Activated CD4-positive, alpha-beta memory T cell treated with anti-CD3 and anti-CD28 coated beads for 36 hours (primary cell): ENCODE measurements at places on chromosomes 3 and 15.

GRCh38 chr3:123935830-123936229 lies 25.2 kb downstream of the CCDC14 start:
- no peak for DNase-seq

DNA sequence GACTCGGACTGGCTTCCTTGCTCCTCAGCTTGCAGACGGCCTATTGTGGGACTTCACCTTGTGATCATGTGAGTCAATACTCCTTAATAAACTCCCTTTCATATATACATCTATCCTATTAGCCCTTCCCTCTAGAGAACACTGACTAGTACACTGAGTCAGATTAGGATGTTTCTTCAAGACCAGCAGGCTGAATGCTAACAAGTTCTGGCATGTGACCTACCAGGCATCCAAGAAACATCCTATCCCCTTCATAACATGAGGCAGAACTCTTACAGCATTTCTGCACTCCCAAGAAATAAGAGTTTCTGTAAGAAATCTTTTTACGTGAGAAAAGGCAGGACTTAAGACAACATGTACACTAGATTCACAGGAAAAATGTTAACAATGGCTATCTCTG lies 9.3 kb downstream of the CFAP92 start:
- DNase-seq, result no peak

- no peak for DNase-seq
Measured at GRCh38 chr3:142915636-142916035, 26.8 kb upstream of the PCOLCE2 start.

GRCh38 chr3:183524476-183524875 lies 31.0 kb downstream of the KLHL6 start:
- no peak for DNase-seq

- DNase-seq, result no peak
Measured at GRCh38 chr15:49441356-49441755, 18.3 kb downstream of the FGF7 start.

DNA sequence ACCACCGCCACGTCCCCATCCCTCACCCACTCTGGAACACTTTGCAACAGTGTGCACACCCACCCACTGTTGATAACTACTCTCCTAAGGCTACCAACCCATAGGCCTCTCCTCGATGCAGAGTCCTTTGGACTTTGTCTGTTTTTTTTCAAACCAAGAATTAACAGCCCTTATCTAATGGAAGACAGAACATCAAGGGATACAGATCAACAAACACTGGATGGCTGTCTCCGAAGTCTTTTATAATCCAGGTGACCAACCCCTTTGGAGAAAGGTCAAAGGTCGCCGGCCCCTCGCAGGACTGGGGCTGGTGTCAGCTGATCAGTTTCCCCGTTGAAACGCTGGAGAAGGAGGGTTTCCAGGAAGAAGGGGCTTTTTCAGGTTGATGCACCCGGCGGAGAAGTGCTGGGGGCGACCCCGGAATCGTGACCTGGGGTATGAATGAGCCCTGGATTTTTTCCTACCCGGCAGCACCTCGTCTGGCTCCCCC lies 532 bp downstream of the B4GALT4 start:
- no peak for DNase-seq

DNA sequence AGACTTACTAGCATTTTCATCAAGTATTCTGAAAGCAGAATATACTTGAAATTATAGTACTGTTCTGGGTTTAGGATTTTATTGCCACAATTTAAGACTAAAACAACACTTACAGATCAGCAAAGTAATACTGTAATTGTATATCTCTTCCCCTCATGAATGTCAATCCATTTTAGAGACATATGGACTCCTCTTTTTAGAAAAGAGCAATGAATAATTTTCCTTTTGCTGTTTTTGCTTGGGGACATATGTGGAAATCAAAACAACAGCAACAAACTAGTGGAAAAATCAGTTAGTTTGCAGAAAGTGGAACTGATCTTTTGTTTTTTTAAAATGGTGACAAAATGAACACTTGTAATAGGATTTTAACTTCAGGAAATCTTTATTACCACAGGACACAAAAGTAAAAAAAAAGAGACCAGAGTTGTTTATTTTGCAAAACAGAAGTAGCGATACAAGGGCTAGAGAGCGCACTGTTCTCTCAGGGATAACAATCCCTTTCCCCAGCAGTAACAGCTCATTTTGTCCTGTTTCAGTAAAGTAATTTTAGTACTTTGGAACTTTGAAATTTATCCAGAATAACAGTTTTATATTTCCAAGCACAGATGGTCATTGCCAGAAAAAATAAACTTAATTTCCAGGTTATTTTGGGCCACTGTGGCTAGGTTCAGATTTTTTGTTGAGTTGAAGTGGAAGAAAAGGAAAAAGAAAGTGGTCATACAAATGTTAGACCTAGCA lies 17.1 kb downstream of the LEKR1 start:
- DNase-seq, result no peak

GRCh38 chr3:12727937-12728336 lies 31.1 kb downstream of the TMEM40 start:
- no peak for DNase-seq

DNA sequence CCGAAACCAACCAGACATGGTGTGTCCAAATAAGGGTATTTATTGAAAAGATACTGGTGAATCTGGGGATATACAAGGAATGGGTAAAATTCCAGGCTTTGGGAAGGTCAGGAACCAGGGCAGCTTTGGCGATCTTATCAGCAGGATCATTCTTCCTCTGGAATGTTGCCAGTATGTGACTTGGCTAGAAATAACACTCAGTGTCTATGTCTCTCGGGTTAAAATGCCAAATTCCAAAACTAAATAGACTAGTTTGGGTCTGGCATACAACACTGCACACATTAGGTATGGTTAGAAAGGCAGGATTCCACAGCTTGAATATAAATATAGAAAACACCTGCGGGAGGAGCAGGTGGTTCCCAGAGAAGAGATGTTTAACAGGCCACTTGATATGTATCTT lies 220.2 kb upstream of the CD96 start:
- DNase-seq, result no peak

- no peak for DNase-seq
Measured at GRCh38 chr3:167798443-167798842, 62.9 kb downstream of the SERPINI1 start.

- DNase-seq, result no peak
Measured at GRCh38 chr15:76791511-76791910, 113.6 kb downstream of the SCAPER start.

GRCh38 chr3:197487911-197488391 lies 67.8 kb downstream of the BDH1 start:
- DNase-seq, result no peak

DNA sequence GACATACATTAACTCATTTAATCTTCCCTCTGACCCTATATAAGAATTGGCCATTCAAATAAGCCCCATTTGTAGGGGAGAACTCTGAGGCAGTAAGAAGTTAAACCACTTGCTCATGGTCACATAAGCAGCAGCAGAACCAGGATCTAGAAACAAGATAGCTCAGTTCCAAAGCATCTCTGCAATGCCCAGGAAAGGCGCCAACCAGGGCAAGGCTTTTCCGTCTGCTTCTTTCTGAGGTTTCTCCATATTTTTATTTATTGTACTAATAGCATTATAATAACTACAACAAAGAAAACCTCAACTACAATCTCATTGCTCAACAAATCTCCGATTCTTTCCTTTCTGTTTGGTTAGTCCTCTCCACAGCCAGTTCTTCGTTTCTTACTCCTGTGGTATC lies 4.3 kb upstream of the UBE2E2 start:
- no peak for DNase-seq

DNA sequence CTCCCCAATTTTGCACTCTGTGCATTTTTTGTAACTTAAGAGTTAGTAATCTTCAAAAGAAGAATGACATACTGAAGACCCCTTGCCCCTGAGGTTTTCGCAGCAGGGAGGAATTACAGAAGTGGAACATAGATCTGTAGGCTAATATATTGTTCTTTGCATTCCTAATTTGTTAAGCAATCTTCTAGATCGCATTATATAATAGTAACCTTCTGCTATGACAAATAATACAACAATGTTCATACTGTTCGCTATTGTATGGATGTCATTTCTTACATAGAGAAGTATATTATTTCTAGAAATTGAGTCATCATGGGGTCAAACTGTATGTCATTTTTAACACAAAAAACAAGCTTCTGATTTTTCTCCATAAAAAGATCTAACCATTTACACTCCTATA lies 95.8 kb upstream of the TGFBR2 start:
- no peak for DNase-seq

GRCh38 chr3:162262129-162262528 lies 765.5 kb downstream of the OTOL1 start:
- no peak for DNase-seq

- DNase-seq, result no peak
Measured at GRCh38 chr3:52345521-52346109, 29.5 kb downstream of the DNAH1 start.

DNA sequence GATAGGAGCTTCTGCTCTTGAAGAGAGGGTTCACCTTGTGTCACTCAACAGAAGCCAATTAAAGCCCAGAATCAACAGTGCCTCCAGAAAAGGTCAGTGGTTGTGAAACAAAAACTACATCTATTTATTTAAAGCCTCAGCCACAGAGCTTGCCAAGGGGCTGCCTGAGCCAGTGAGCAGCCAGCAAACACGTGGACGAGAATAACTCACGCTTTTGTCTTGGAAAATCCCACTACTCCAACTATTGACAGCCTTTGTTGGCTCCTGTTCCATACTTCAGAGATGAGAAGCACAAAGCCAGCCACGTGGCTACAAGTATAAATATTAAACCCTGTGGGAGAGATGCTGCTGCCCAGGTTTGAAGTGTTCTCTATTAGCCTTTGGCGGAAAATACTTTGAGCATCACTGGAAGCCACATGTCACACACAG lies 10.3 kb downstream of the GPR156 start:
- no peak for DNase-seq

- no peak for DNase-seq
Measured at GRCh38 chr3:10116138-10116460, 624 bp downstream of the BRK1 start.

DNA sequence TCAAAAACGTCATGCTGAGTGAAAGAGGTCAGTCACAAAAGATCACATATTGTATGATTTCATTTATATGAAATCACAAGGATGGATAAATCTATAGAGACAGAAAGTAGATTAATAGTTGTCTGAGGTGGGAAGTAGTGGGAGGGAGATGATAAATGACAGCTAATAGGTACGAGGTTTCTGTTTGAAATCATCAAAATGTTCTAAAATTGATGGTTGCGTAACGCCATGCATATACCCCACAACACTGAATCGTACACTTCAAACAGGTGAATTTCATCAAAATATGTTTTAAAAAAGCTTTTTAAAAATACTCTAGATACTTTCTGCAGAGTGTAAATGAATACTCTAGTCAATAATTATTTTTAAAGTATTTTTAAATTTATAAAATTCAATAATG lies 303.0 kb upstream of the STAC start:
- no peak for DNase-seq

GRCh38 chr3:15405448-15406050 lies 21.8 kb downstream of the METTL6 start:
- no peak for DNase-seq

DNA sequence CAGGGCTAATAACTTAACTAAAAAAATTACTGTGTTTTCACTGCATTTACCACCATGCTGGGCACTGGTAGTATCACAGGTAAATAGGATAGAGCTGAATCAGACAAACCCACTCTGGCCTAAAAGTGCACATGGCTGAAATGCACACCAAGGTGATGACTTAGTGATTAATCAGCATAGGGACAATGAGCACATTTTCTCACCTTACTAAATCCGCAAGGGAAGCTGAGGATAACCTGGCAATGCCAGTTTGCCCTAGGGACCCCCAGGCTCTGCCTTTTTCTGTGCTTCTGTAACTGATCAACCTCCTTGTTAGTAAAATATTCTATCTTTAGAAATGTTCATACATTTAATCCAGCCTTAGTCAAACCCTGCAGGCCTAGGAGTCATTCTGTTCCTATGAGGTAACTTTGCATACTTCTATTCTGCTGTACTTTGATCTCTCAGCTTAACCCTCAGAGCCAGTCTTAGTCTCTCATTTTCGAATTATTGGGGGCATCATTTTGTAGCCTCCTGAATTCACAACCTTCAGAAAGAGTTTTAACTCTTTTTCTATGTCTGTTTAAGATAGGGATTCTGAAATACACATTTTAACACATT lies 562.9 kb upstream of the KCNMB2 start:
- no peak for DNase-seq

DNA sequence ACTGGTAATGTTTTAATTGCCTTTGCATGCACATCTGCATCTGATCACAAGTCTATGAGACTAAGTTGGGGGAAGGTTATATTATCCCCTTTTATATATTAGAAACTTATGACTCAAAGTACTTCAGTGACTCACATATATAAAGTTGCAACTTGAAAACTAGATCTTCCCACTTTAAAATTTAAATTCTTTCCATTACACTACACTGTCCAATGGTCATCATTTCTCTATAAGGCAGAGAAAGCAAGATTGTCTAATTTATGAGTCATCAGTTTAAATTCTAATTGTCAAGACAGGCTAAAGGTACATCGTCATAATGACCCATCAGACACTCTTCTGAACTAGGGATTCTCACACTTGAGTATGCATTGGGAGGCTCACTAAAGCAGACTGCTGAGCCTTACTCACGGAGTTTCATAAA lies 37.9 kb downstream of the CPA3 start:
- no peak for DNase-seq

DNA sequence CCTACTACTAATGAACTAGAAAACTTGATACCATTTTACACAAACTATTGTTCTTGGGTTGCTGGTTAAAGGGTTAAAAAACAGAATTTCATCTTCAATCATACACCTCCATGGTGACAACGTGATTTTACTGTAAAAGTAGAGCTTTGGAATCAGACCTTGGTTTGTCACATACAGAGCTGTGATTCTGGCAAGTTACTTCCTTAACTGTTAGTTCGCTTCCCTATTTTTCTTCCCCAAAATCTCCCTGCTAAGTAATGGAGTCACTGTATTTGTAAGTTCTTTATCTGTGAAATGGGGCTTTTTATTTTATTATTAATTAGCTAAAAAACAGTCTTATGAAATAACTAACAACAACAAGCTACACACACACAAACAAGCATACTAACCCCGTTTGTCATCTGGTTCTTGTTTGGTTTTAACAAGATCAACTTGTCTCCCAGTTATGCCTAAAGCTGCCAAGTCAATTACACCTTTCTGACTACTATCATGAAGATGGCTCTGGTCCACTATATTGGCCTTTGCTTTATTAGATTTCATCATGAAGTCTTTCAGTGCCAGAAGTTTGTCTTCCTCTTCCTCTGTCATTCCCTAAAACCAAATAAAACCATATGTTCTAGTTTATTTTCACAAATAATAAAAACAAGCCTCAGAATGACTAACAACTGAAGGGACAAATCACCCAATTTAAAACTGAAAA lies 38.6 kb downstream of the PIK3R4 start:
- DNase-seq, result no peak

- no peak for DNase-seq
Measured at GRCh38 chr15:36756707-36757106, 177.3 kb downstream of the CDIN1 start.

GRCh38 chr3:161551697-161552096 lies 55.1 kb downstream of the OTOL1 start:
- DNase-seq, result no peak

- no peak for DNase-seq
Measured at GRCh38 chr3:23960649-23961048, 15.6 kb downstream of the NR1D2 start.

GRCh38 chr3:29627136-29628117 lies 346.6 kb downstream of the RBMS3 start:
- DNase-seq, result no peak

- DNase-seq, result no peak
Measured at GRCh38 chr15:94671858-94672532, 440.6 kb downstream of the MCTP2 start.

- DNase-seq, result no peak
Measured at GRCh38 chr15:65217526-65218482, 6.5 kb upstream of the CILP start.
